ENCODE measurements at places on chromosomes 4 and X.

- no peak for DNase-seq
Observed at GRCh38 chr4:26493461-26493860, 3.2 kb upstream of the CCKAR start.

DNA sequence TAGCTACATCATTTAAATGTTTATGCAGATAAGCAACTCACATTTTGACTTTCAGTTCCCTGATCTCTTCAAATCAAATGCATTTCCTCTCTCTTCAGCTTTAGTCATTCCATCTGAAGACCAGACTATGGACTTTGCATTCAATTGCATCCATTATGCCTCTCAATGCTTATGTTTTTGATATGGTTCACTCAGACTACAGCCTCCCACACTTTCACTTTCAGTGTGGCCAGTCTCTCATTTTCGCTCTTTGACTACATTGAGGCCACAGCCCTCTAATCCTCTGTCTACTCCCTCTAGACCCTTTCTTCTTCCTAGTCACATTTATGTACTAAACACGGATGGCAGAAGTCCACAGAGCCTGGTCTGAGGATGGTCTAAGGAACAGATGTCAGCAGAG is 24.5 kb upstream of the VEGFC start:
- DNase-seq: no peak

GRCh38 chr4:2685541-2685940 is 70.6 kb downstream of the TNIP2 start:
- DNase-seq: no peak

GRCh38 chr4:26342328-26343037 is 21.7 kb downstream of the RBPJ start:
- no peak for DNase-seq

DNA sequence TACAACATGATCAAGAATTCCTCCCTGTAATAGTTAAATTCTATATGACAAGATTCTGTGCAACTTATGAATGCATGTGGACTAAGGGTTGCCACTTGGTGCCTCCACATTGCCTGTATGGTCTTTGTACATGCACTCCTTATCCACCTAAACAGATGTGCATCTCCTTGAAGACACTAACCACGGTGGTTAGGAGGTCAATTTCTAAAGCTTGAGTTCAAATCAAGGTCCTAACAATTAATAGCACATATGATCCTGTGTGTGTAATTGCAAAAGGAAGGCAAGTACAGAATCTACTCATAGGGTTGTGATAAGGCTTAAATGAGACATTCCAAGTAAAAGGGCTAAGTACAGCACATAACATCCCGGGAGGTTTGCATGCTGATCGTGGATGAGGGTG is 1.5 kb upstream of the IL21 start:
- DNase-seq: no peak

DNA sequence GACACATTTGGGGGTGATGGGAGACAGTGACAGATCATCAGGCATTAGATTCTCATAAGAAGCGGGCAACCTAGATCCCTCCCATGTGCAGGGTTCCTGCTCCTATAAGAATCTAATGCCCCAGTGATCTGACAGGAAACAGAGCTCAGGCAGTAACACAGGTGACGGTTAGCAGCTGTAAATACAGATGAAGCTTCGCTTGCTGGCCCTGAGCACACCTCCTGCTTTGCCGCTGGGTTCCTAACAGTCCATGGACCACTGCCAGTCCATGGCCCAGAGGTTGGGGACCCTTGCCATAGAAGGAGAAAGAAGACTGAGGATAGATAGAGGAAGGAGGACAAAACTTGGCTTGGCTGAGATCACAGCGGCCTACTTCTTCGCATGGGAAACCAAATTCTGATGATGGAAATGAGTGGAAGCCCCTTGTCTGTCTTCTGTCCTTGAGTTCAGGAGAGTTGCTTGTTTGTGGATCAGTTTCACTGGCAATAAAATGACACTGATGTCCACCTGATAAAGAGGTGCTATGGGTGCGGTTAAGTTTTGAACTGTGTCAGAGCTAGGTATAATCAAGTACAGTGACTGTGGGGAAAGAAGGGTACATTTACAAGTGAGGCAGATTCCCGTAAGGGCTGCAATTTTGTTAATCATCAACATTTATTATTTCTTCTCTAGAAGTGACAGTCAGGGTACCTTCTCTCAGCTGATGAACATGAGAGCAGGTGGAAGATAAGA is 1.7 kb upstream of the TIFA start:
- DNase-seq: no peak

DNA sequence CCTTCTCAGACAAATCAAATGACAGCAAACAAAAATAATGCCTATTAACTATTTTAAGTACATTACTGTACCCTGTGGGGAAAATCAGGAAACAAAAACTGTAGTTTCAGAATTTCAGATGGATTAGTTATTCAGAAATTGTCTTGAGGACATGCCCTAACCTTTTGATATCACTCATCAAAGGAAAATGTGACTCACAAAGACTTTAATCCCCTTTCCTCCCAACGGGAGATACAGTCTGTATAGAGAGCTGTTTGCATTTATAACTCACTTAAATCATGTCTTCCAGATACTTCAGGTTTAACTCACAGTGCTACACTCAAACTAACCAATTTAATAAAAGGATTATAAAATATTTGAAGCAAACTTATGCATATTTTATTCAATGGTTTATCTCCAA is 304.0 kb downstream of the MAPK10 start:
- no peak for DNase-seq

Measured in hematopoietic multipotent progenitor cell treated with erythropoietin and hydrocortisone succinate and interleukin-3 and kit ligand, for 8 days (in vitro differentiated cells).